ENCODE measurements at places on chromosomes 16 and 17.

DNA sequence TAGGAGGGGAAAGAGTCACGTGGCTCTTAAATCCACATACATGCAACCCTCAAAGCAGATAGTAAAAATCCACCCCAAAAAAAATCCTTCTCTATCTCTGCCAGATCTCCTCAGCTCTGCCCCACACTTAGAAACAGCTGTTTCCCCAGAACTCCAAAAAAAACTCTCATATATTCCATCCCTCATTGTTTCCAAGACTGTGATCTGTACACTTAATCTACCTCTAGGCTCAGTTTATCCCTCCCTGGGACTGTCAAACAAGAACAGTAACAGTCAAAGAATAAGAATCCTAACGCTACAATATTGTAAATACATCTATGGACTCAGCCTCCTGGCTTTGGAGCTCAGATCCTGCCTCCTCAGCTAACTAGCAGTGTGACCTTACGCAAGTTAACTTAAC is 11.6 kb downstream of the CUEDC1 start:
- no peak for DNase-seq

- DNase-seq, result no peak
Observed at GRCh38 chr16:48220891-48221290, 23.2 kb upstream of the LONP2 start.

GRCh38 chr17:1693339-1693738 is 8.7 kb upstream of the PRPF8 start:
- DNase-seq, result no peak

DNA sequence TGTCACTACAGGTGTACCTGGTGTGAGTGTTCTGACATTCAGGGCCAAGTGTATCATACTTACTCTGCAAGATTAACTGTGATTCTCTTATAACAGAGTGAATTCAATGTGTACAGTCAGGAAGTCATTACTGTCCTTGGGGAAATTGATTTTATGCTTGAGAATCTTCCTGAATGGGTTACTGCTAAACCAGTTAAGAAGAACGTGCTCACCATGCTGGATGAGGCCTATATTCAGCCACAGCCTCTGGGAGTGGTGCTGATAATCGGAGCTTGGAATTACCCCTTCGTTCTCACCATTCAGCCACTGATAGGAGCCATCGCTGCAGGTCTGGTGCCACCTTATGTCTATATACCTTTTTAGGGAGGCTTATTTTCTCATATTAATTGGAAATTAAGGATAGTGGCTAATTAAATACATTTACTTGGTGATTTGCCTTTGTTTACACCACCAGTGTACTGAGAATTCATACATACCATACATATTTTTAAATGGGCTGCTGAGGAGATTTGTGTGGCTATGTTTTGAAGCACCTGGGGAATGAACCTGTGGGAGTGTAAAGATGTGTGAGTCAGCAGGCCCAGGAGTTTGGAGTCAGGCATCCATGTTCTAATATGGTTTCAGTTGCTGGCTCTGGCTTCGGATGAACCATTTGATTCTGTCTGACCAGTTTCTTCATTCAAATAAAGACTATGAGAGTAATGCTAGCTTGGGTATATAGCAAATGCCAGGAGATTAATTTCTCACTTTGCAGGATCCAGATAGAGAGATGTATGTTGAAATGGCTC is 3.1 kb downstream of the ALDH3A2 start:
- no peak for DNase-seq

- DNase-seq, result no peak
Observed at GRCh38 chr16:88539652-88540345, 30.4 kb upstream of the ZC3H18 start.

DNA sequence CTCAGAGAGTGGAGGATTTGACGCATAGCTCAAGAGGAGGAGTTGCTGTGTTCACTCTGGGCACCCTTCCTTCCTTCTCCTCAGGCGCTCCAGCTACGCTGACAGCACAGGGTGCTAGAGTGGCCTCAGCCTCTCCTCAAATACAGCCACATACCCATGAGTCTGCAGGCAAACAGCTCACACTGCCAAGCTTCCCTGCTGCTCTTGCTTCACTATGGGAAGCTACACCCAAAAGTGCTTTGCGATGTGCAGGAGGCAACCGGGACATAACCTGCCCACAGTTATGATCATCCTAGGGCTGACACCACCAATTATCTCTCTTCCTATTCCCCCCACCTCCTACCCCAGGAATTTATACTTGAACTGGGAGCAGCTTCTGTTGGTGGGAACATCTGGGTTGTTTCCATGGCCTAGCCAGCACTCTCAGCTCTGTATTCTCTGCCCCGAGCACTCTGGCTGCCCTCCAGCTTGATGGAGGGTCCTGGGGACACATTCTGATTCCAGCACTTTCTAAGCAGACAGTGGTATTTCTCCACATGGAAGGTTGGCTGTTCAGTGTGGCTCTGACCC is 40.3 kb upstream of the SREBF1 start:
- DNase-seq, result no peak

- DNase-seq, result no peak
Observed at GRCh38 chr16:54347961-54348360, 61.4 kb upstream of the IRX3 start.
